ENCODE measurements at places on chromosomes 7 and 10.

DNA sequence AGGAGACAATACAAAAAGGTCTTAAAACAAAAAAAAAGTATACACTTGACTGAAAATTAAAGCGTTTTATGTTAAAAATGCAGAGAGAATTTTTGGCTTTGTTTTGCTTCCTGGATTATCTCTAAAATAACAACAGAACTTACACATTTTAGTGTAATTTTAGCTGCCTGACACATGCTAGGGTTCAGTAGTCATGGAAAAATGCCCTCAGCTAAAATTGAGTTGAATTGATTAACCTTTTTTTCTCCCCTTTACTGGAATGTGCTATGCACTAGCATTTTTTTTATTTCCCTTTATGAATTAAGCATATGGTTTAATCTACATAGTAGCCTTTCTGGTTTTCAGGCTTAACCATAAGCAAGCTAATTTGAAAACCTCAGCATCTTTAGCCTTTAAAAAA lies 89.9 kb downstream of the ZNF277 start:
- DNase-seq: no peak

GRCh38 chr10:2898509-2898860 lies 168.9 kb upstream of the PFKP start:
- no peak for DNase-seq

DNA sequence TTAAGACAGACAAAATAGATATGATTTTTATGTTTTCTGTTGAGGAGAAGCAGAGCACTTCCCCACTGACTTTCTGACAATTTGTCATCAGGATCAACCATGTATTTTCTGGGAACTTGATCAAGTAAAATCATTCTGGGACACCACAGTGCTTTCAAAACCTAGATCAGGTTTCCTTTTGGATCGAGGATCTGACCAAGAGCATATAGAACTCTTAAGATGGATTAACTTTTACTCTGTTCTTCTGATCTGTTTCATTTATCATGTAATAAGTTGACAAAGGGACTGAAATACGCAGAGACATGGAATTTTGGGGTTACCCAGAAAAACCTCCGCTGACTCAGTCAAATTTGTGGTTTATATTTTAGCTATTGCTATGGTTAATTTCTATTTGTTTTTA lies 136.0 kb upstream of the WNT16 start:
- no peak for DNase-seq

GRCh38 chr7:70797109-70797514 lies 334.8 kb upstream of the GALNT17 start:
- no peak for DNase-seq

GRCh38 chr7:158957510-158957906 lies 101.2 kb downstream of the DYNC2I1 start:
- no peak for DNase-seq

- no peak for DNase-seq
These were observed 216.9 kb upstream of the GLI3 start for GRCh38 chr7:42453931-42454361.

DNA sequence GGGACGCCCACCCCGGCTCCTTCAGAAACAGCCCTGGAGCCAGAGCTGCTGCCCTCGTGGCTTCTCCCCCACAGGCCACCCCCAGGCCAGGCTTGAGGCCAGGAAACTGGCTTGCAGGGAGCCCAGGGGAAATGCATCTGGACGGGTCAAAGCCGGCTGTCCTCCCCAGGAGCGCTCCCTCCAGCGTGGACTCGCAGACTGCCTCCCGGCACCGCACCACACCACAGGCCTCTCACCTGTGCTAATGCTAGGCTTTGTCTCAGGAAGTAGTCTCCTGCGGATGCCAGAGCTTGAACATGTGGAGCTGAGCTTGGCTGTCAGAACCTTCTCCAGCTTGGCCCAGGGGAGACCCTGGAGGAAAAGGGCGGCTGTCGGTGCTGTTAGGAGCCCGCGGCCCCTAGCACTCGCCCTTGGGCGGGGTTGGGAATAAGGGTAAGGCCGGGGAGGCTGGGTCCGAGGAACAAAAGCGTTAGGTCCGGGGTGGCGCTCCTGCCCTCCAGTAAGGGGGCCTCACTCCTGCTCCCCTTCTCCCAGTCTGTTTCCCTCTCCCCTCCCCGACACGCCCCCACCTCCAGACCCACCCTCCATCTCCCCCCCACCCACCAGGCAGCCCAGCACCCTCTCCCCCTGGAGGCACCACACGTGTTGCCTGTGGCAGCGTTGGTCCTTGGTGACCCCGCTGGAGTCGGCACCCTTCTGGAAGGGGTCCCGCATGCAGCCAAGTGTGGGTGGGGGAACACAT lies 21.6 kb upstream of the DRGX start:
- no peak for DNase-seq

DNA sequence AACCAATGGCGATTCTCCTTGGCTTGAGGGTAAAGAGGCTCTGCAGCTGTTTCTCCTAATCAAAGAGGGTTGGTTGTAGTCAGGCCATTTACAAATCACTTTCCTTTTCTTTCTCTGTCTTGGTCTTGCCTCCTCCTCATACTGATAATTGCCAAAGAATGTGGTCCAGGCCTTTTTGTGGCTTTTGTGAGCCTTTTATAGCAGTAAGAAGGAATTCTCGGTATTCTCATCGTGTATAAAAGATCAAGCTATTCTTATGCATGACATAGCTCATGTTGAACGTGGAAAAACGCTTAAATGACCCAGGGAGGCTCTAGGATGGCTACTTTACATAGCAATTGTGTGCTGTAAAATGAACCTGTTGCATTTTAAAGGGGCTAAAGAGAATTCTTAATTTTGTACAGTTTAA lies 62.6 kb downstream of the RBM20 start:
- DNase-seq: peak; percentile 79

DNA sequence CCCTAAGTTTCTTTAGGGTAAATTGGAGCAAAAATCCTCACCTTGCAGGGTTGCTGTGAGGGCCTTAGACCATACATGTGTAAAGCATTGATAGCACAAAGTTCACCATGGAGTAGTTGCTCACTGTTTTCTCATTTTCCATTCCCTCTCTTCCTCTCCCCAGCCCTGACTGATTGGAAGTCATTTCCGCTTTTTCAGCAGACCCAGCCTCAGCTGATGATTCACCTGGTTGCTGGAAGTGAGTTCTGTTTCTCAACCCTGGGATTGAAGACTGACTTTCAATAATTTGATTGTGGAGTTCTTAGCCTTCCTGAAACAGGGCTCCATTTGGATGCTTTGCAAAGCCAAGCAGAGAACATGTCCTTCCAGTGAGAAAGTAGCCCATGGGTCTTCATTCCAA lies 107.0 kb downstream of the PLXNA4 start:
- no peak for DNase-seq

DNA sequence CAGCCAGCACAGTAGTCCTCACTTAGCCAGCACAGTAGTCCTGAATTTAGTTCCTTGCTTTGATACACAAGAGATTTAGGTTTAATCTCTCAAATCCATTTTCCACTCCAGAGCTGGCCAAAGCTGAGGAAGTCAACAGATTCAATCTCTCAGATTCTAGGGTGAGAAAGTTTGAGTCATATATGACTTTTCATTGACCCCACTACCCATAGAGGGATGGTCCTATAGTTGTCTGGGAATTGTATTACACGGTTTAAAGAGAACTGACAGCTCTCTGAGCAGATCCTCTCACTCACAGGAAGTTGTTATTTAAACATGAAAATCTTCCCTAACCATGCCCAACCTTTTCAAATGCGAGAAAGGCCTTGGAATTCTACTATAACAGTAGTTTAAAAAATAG lies 641.8 kb upstream of the SEMA3D start:
- DNase-seq: no peak

GRCh38 chr7:27115221-27116026 lies 12.9 kb upstream of the HOXA2 start:
- peak; percentile 81 for DNase-seq

- DNase-seq: no peak
These were observed at the start of gene ELAPOR2 for GRCh38 chr7:87059525-87060287. TSS of gene ELAPOR2 (minus strand) at chr7:87059654. CDS start at chr7:87059513, 141 bp downstream.

DNA sequence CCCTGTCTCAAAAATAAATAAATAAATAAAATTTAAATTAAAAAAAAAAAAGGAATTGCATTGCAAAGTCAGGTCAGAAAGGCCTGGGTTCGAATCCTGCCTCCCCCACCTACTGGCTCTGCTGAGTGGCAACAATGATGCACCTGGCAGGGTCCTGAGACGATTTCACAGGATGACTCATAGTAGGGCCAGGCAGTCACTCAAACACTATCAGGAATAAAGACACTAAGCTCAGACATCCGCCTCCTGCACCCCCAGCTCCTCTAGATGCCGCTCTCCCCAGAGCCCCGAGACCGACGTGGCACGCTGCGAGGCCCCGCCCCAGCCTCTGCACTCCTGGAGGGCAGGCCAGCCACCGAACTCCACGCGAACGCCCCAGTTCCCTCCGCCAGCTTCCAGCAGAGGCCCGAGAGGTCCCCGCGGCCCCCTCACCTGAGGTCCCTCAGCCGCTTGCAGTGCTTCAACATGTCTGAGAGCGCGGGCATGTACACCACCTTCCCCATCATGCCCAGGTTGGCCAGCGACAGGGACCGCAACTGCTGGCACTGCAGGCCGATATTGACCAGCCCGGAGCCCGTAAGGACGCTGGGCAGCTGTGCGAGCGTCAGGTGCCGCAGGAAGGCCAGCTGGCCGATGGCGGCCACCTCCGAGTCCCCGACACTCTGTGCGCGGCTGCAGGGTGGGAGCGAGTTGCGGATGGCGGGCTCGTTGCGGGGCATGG lies 76.6 kb upstream of the TNRC18 start:
- no peak for DNase-seq

Measured in AG04450 (cell line).